Stimulated activated CD4-positive, alpha-beta T cell treated with anti-CD3 and anti-CD28 coated beads, Interleukin-4, amount 100 ng/mL, for 4 hours (primary cell): ENCODE measurements at places on chromosomes 6 and 20.

DNA sequence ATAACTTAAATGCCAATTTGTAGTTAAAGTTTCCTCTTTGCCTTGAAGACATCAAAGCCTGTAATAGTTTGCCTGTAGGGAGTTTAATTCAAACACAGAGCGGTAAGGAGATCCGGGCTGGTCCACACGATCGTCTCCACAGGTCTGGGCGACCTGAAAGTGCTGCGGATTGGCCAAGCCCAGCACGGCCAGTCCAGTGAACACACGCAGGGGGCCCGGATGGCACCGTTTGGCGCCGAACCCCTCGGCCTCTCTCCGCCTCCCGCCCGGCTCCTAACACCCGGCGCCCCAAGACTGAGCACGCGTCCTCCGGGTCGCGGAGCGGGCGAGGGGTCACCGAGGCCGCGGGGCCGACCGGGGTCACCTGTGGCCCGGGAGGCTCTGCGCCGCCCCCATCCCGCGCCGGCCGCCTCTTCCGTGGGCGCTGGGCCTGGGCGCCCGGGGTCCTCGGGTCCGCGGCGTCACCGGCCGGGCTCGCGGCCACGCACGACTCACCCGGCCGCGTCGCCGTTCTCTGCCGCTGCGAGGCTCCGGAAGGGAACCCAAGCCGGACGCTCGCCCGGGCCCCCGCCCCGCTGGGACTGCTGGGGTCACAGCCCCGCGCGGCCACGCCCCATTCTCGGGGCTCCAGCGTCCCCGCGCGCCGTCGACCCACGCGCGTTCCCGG lies 481 bp downstream of the SERPINB6 start:
- peak; percentile 52 for DNase-seq

DNA sequence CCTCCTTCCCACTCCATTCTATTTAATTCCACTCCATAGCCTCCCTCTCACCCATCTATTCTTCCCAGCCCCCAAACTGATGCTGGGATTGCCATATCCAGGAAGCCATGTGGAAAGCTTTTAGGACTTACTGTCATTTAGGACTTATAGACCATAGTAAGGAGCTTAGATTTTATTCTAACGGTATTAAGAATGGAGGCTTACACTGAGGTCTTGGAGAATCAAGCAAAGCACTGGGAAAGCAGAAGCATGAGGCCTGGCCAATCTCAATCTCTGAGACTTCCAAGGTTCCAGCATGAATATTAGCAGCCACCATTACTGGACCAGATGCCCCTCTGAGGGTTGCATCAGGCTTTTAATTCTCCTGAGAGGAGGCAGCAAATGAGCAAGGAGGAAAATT lies 1.4 kb downstream of the CST9 start:
- no peak for DNase-seq

DNA sequence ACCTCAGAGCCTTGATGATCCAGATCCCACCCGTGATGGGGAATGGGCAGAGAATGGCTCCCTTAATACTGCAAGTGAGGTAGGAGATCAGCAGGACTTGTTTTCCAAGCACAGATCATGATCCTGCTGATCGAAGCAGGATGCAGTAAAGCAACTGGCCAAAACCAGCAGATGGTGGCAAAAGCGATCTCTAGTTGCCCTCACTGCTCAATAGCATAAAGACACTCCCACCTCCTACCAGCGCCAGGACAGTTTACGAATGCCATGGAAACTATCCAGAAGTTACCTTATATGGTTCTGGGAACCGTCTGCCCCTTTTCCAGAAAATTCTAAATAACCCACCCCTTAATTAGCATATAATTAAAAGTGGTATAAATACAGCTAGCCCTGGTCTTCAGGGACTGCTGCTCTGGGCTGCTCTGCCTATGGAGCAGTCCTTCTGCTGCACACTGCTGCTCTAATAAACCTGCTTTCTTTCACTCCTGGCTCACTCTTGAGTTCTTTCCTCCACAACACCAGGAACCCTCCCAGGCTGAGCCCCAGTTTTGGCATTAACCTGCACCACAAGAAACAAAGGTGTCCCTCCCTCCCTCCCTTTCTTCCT lies 415.8 kb downstream of the PREX1 start:
- no peak for DNase-seq

- peak; percentile 4 for DNase-seq
These were observed 594 bp downstream of the ARFGEF3 start for GRCh38 chr6:138162111-138162954.

DNA sequence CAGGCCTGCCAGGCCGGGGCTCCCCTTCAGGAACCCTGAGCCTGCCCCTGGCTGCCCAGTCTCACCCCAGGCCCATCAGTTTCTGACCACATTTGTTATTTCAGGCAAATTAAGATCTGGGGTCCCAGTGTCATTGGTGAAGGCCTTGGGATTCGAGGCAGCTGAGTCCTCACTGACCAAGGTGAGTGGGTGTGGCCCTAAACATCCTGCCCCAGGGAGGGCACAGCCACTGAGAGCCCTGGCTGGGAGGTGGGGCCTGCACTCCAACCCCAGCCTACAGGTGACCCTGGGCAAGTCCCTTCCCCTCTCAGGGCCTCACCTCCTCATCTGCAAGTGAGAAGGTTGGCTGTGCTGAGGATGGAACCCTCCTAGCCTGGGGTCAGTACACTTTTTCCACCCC lies 23.8 kb downstream of the BPIFB1 start:
- no peak for DNase-seq

DNA sequence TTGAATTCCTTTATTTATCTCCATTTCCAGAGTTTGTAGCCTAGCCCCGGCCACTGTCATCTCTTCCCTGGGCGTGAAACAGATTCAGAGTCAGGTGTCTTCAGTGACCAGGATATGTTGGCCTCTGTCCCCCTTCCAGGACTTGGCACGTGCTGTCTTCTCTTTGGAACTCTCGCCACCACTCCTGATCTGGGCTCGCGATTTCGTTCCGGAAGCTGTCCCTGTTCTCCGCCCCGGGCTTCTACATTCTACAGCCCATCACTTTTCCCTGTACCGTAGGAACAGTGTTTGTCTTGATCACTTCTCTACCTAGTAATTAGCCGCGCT lies 739 bp downstream of the GSS start:
- no peak for DNase-seq

GRCh38 chr20:41359541-41360011 lies 7.0 kb downstream of the EMILIN3 start:
- no peak for DNase-seq

DNA sequence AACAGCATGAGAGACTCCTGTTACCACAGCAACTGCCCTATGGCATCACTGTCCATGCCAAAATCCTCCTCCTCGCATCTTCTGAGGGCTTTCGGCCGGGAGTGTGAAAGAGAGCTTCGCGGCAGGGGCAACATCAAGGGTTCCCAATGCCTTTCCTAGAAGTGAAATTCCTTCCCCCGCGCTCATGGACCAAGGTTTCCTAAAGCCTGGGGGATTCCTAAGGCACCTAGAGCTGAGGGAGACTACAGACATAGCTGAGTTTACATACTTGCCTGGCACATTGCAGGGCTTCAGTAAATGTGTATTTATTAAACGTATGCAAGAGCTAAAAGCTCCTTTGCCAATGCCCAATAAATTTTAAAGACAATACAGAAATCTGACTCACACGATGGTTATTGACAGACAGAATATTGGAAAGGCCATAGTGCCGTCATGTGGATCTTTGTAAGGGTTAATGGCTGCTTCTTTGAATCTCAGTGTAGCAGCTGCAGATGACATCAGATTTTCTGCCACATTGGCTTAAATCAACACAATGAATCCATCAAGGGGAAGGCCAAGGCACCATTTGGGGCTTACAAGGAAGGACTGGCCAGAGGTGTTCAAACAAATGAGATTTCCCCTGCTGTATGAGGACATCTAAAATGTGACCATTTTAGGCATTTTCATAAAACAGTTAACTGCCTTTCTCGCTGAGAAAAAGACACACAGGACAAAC lies 281.2 kb upstream of the JARID2 start:
- no peak for DNase-seq

GRCh38 chr6:26457264-26457805 lies 420 bp upstream of the BTN2A1 start:
- DNase-seq, result no peak

GRCh38 chr6:39561536-39562266 lies 163.5 kb downstream of the KIF6 start:
- DNase-seq, result no peak

DNA sequence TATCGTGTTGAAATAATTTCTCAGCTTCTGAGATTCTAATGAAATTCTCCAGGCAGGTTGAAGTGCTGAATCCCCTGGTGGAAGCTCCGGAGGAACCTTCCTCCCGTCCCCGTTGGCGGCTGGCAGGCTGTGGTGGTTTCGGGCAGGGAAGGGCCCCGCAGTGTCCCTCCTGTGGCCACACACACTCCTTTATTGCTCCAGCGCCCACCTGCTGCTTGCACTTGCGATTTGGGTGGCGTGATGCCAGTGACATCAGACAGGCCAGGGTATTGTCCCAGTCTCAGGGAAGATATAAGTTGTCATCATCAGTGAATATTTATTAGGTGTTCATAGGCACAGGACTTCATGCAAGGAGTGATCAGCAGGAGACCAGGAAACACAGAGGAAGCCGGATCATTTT lies 530.4 kb downstream of the QKI start:
- no peak for DNase-seq

- no peak for DNase-seq
These were observed 65.5 kb upstream of the GCM1 start for GRCh38 chr6:53214172-53214571.

- no peak for DNase-seq
These were observed 5.4 kb downstream of the EPM2A start for GRCh38 chr6:145729887-145730286.

DNA sequence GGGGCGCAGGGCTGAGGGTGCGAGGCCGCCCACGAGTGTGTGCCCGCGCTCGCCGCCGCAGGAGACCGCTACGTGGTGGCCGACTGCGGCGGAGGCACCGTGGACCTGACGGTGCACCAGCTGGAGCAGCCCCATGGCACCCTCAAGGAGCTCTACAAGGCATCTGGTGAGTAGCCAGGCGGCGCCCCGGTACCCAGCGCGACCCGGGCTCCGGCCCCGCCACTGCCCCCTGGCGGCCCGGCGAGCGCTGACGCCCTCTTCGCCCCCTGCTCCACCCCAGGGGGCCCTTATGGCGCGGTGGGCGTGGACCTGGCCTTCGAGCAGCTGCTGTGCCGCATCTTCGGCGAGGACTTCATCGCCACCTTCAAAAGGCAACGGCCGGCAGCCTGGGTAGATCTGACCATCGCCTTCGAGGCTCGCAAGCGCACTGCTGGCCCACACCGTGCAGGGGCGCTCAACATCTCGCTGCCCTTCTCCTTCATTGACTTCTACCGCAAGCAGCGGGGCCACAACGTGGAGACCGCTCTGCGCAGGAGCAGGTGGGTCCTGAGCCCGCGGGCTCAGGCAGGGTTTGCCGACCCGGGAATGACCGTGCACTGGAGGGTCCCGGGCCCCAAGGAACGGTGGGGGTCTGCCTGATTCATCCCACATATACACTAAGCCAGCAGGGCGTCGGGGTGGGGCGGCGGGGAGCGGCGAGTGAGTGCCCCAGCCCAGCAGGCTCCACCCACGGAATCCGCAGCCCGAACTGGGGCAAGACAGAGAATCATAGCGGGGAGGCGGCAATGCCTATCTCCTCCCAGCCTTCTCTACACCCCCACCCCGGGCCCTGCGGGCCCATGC lies 17.4 kb downstream of the HSPA12B start:
- DNase-seq, result peak; percentile 31

DNA sequence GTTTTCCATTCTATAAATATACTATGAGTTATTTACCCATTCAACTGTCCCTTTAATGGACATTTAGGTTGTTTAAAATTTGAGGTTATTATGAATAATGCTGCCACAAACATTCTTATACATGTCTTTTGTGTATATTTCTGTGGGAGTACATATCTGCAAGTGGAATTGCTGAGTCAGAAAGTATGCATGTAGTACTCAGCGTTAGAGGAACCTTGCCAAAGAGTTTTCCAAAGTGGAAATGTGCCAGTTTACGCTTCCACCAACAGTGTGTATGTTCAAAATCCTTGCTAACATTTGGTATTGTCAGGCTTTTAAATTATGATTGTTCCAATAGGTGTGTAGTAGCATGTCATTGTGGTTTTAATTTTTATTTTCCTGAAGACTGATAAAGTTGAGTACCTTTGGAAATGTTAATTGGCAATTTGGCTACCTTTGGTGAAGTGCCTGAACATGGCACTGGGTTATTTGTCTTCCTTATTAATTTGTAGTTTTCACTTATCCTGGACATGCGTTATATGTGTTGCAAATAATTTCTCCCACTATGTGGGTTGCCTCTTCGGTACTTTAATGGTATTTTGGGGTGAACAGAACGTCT lies 341.2 kb downstream of the CD83 start:
- no peak for DNase-seq

DNA sequence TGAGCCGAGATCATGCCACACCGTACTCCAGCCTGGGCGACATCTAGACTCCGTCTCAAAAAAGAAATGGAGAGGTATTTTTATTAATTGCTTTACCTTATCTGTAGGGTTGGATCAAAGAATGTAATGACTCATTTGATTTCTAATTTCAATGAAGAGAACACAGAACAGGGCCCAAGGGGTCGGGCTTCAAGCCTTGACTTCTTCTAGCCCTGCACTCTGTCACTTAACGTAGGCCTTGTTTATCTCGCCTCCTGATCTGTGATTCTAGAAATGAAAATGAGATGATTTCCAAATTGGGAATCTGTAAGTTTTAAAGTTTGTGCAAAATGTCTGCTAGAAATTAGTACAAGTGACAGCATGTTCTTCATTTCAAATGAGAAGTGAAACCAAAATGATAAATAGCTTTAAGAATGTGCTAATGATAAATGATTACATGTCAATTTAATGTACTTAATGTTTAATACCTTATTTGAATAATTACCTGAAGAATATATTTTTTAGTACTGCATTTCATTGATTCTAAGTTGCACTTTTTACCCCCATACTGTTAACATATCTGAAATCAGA lies 180.5 kb downstream of the SLC16A10 start:
- no peak for DNase-seq

- DNase-seq, result no peak
These were observed 227.4 kb downstream of the TMEM200A start for GRCh38 chr6:130593200-130593599.
